ENCODE measurements at places on chromosomes 5 and 9.

- DNase-seq = no peak
Observed at GRCh38 chr5:16507716-16508115, 42.1 kb upstream of the ZNF622 start.

- no peak for DNase-seq
Observed at GRCh38 chr9:134040176-134040565, 14.9 kb downstream of the BRD3OS start.

GRCh38 chr9:111599092-111599954, at the start of gene PTGR1:
Gene PTGR1 (minus strand): TSS chr9:111599647. CDS start chr9:111597422, 2,225 bp downstream.
- peak; percentile 5 for DNase-seq

- no peak for DNase-seq
Observed at GRCh38 chr5:134073404-134073803, 41.1 kb upstream of the TCF7 start.

GRCh38 chr5:45578270-45578669, 117.9 kb downstream of the HCN1 start:
- DNase-seq = no peak

GRCh38 chr5:126658561-126658960, 57.8 kb downstream of the PHAX start:
- DNase-seq = no peak

DNA sequence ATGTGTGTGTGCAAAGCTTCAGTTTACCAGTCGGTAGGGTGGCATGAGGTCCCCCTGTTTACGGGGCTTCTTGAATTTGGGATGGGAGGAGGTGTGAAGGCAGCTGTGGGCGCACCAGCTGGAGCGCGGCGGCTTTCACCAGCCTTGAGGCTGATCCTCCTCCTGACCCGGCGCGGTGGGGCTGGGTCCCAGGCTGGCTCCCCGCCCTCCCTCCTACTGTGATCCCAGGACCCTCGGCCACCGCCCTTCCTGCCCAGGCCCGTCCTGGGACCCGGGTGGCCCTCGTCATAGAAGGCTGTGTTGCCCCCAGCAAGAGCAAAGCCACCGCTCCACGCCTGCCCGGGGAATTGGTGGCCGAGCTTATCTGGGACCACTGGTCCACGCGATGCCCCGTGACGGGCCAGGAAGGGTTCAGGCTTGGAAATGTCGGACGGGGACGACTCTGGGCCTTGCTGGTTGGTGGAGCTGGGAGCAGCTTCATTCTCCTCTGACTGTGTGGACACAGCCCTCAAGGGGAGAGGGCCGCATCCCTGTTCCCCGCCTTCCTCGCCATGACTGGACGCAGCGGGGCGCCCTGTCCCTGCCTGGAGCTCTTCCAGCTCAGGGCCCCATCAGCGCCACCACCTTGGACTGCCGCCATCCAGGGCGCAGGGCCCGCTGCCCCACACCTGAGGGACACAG, 271.1 kb upstream of the IRX1 start:
- DNase-seq = no peak

- no peak for DNase-seq
Observed at GRCh38 chr9:134487066-134487710, 154.4 kb upstream of the COL5A1 start.

DNA sequence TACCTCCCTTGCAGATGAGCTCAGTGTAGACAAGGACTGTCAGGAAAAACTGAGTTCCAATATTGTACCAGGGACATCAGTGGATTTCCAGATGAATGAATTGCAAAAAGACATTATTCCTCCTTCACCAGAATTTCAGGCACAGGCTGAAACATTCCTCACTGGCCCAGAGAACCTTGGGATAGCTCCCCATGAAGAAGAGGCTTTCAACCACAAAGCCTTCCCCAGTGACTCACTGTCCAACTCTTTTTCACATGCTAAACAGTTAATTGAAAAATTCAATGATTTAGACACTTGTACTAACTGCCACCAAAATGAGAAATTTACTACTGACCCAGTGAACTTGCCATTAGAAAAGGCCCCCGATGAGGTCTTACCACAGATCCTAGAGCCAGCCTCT, 144.5 kb downstream of the UNC13B start:
- DNase-seq = no peak

- DNase-seq = no peak
Observed at GRCh38 chr9:136693490-136694162, 6.4 kb upstream of the AGPAT2 start.

DNA sequence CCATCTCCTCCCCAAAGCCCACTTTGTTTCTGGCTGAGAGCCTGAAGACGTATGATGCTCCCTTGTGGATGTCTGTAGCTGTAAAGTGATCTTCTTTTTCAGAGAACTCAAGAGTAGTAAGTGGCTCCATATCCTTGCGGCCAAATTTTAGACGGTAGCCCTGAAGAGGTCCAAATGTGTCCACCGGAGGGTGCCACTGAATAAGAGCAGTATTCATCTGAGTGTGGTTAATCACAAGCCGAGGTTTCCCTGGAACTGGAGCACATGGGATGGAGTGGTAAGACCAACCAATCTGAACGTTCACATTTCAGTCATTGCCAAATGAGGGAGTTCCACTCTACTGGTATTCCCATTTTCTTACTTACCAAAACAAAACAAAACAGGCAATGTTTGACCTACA, 686.5 kb upstream of the DMAC1 start:
- DNase-seq = no peak

- DNase-seq = no peak
Observed at GRCh38 chr5:55308254-55308836, 556 bp downstream of the MTREX start.

DNA sequence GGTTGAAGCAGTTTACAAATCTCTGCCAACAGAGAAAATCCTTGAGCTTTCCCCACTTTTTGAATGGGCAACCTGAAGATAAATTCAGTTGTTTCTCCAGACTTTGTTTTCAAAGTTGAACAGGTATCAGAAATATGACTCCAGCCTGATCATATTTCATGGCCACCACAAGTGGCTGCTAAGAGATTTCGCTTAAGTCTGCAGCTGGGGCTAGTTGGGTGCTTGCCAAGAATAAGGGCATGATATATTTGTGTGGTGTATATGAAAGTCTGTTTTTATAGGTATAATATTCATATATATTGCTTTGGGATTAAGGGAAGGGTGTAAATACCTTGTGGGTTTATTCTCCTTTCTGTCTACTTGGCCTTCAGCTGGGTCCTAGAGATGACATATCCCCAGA, 168.4 kb upstream of the GDNF start:
- no peak for DNase-seq

DNA sequence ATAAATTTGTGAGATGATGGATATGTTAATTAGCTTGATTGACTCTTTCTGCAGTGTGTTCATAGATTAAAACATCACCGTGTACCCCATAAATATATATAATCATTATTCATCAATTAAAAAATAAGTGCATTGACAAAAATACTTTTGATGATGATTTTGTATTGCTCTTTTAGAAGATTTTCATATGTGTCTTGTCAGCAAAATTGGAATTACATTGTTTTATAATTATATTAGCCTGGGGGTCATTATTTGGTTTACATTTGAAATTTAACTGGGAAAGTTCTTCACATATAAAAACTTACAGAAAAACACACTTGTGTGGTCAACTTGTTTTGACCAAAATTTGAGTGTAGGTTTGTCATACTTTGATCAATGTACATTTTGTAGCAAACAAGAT, 614.6 kb upstream of the ITGA1 start:
- DNase-seq = no peak

DNA sequence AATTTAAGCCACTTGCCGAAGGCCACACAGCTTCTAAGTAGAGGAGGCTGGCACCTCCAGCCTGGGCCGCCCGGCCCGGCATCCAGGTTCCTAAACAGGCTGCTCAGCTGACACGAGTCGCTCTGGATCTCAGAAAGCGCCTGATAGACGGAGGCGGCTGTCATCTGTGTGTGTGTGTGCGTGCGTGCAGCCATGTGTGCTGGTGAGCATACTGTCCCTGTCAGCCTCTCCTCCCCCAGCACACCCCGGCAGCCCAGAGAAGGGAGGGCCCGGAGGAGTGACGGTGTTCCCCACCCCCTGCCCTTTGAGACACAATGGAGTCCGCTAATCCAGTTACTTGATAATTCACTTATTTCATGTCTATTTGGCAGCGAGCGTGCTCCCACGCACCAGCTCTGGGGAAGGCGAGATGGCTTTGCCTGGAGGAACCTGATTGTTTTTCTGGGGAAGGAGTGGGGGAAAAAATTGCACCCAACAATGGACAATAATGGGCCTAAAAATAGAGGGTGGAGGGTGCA, 20.0 kb downstream of the NTNG2 start:
- DNase-seq = no peak

DNA sequence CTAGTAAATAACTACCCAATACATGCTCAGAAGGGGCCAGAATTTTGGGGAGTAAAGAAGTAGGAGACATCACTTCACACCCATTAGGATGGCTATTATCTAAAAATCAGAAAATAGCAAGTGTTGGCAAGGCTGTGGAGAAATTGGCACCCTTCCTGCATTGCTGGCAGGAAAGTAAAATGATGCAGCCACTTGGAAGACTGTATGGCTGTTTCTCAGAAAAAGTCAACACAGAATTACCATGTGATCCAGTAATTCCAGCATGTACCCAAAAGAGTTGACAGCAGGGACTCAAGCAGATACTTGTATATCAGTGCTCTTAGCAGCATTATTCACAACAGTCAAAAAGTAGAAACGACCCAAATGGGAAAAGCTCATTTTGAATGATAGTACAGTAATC, 107.6 kb downstream of the APBA1 start:
- no peak for DNase-seq

- no peak for DNase-seq
Observed at GRCh38 chr5:80184235-80185023, 71.4 kb downstream of the SERINC5 start.

GRCh38 chr9:104992659-104993058, 64.7 kb upstream of the ABCA1 start:
- DNase-seq = no peak

- no peak for DNase-seq
Observed at GRCh38 chr5:141982626-141983025, 13.7 kb downstream of the RNF14 start.

- DNase-seq = no peak
Observed at GRCh38 chr9:17082343-17083064, 52.3 kb upstream of the CNTLN start.

DNA sequence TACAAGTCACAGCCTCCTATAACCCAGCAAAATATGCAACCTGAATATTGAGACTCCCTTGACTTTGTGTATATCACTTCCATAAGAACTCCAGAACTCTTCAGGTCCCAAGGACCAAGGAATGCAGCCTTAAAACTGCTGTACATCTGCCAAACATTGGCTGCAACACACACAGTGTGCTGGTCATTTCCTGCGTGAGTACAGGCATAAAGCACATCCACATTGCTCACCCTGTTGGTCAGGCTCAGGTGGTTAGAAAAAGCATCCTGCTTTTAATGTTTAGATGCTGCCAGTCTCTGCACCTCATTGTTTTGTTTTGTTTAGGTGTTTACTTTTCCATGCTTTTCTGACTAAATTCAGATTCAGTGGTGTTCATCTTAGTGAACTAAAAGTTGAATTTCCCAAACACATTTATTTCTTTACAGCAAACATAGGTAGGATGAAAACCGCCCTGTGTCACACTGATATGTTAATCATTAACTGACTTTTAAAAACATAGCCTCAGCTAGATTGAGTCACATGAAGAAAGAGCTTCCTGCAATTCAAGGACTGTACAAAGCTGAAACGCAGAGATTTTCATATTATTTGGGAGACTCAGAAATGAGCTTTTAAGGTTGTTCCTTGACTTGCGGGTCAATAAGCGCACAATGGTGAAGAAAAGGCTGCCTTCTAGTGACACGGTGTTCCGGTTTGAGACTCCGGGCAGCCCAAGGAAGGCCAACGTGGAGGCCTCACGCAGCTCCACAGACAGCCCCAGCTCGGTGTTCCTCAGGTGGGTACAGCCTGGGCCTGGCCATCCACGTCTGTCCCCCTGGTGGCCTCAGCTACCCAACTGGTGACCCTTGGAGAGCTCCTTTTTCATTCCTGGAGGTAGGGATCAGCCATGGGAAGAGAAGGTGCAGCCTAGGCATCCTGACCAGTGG, 52.2 kb upstream of the GRAMD2B start:
- no peak for DNase-seq

GRCh38 chr5:171521219-171521633, 101.8 kb downstream of the FGF18 start:
- no peak for DNase-seq

DNA sequence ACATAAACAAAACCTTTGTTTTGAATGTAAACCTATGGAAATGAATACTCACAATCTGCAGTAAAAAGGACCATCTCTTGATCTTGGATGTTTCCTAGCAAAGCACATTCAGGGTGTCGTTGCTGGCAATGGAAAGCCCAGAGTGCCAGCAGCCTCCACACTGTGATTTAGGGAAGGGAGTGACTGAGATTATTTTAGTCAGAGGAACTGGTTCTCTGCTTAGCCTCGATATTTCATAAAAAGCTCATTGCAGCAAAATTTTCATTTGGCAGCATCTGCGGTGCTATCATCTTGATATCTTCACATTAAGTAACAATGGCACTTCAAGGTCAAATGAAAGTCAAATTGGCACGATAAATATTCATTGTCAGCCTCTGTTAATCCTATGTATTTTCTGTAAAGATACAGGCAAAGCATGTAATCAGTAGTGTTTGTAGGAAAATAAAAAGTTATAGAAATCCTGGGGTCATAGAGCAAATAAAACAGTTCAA, 116.0 kb downstream of the MACIR start:
- no peak for DNase-seq

- DNase-seq = no peak
Observed at GRCh38 chr9:33048054-33048465, 23.0 kb downstream of the DNAJA1 start.

- no peak for DNase-seq
Observed at GRCh38 chr9:6782345-6782744, 24.6 kb downstream of the KDM4C start.

- DNase-seq = no peak
Observed at GRCh38 chr9:133031496-133031911, 707 bp downstream of the GTF3C5 start.

DNA sequence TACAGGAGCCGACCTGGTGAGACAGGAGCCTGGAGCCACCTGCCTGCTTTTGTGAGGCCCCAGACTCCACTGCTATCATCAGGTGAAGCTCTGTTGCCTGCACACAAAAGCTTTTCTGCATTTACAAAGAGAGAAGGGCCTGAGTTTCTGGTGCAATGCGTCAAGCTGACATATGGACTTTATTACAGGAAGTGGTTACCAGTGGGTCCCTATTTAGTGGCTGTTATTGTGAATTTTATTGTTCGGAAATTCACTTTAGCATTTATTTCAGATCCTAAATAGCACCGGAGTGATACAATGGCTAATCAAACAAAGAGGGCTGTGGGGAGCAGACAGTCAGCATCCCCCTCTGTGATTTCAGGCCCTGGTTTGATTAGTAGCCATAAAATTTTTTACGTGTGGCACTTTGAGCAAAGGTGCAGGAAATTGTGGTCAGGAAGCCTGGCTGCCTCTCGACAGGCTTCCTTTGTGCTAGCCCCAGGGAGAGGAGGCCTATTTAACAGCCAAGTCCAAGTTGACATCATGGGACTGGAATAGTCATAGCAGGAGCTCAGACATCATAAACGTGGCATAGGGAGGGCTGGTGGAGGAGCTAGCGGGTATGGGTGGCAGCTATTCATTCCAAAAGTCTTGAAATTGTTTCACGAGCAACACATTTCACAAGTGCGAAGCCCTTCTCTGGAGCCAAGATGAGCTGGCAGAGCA, 8.4 kb downstream of the TGFBI start:
- no peak for DNase-seq

GRCh38 chr9:128456613-128457061, 831 bp downstream of the ODF2 start:
- DNase-seq = peak; percentile 58

Measured in stimulated activated CD8-positive, alpha-beta memory T cell treated with anti-CD3 and anti-CD28 coated beads, Interleukin-2, amount 100 ng/mL, for 48 hours (primary cell).